NCI-H1930 (cell line): ENCODE measurements at places on chromosomes 2 and 18.
A peak's percentile ranks its signal among the peaks of the same experiment; 100 is the strongest.

DNA sequence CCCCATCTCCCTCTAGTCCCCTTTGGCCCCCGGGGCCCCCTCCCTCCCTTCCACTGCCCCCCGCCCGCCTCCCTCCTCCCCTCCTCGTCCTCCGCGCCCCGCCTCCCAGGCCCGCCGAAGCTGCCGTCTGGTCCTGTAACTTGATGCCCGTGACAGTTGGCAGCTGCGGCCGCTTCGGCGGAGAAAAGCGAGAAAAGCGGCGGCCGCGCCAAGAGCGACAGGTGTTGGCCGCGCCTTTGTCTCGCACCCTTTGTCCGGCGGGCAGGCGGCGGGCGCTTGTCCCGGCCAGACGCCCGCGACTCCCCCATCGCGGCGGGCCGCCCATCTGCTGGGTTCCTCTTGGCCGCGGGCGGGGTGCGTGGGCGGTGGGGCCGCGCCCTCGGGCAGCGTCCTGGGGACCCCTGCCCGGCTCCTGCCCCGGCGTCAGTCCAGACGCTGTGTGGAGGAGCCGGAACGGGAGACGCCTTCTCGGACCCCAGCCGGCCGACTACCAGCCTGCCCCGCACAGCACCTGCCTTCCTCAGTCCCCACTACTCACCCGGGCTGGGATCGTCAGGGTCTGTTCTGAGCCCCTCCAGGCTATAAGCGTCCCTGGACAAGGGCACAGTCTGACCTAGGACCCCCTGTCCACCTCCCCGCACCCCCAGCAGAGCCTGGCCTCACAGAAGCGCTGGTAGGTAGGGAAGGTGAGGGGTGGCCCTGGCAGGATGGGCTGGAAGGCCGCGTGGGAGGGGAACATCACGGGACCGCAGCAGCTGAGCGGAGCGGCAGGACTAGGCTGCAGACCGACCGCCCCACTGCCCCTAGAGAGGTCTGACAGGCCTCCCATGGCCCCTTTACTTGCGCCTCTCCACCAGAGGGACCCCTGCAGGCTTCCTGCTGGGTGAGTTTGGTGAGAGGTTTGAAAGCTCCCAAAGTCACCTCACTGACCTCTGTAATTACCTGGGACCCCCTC is 1.2 kb upstream of the HES6 start:
- DNase-seq: peak; percentile 91

DNA sequence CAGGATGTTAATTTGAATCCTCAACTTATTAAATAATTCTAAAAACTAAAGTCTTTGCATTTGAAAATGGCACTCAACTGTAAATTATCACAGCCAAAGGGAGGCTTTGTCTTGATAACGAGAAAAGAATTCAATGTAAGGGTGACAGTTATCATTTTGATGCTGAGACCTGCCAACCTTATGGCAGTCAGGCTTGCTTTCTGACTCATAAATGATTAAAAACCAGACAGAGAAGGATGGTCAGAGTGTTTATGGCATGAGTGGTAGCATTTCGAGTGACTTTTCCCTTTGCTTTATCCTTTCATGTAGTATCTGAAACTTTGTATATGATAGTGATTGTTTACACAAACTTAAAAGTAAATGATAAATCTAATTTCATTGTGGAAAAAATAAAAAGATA is 53.9 kb upstream of the EPC2 start:
- no peak for DNase-seq

DNA sequence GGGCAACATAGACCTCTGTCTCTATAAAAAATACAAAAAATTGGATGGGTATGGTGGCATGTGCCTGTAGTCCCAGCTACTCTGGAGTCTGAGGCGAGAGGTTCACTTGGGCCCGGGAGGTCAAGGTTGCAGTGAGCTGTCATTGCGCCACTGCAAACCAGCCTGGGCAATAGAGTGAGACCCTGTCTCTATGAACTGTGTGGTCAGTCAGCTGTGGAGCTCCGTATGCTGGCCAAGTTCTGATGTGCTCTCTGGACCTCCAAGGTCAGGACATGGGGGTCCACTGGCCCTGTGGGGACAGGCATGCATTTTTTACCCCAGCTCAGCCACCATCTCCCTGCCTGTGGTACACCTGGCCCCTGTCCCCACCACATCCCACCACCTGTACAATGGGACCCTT is 71.6 kb downstream of the TMEM131 start:
- no peak for DNase-seq

- peak; percentile 44 for DNase-seq
These were observed 797.7 kb downstream of the MBD2 start for GRCh38 chr18:53426666-53427184.

DNA sequence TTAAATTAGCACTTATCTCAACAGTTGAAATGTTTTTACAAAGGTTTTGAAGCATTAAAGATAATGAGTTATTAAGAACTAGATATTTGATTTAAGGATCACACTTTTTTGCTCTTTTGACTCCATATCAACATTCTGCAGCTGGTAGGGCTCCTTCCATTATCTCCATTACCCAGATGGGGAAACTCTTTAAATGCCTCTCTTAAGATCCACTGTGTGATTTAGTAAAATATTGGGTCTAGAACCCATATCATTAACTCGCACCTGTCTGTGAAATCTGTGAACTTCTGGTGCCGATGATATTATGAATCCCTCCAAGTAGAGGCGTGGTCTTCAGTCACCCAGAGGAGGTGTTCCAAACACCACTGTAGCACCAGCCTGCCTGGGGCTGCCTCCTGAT is 466.2 kb downstream of the TSN start:
- no peak for DNase-seq

DNA sequence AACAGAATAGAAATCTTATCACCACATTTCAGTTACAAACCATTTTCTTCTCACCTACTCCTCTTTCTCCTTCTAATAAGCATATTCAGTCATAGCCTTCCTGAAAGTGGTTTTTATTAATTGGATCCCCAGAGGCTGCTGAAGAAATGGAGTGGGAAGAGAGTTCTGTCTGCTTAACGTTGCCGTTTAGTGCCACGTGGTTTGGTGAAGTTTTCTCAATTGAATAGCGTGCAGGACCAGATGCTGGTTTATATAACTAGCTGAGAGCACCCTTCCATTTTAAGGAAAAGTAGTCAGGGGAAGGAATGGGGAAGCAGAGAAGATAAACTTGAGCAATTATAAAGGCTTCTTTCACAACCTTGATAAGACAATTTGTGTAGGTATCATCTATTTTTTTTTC is 318.7 kb downstream of the PTH2R start:
- DNase-seq: no peak

- DNase-seq: no peak
These were observed 17.7 kb downstream of the ST6GAL2 start for GRCh38 chr2:106868275-106868674.

DNA sequence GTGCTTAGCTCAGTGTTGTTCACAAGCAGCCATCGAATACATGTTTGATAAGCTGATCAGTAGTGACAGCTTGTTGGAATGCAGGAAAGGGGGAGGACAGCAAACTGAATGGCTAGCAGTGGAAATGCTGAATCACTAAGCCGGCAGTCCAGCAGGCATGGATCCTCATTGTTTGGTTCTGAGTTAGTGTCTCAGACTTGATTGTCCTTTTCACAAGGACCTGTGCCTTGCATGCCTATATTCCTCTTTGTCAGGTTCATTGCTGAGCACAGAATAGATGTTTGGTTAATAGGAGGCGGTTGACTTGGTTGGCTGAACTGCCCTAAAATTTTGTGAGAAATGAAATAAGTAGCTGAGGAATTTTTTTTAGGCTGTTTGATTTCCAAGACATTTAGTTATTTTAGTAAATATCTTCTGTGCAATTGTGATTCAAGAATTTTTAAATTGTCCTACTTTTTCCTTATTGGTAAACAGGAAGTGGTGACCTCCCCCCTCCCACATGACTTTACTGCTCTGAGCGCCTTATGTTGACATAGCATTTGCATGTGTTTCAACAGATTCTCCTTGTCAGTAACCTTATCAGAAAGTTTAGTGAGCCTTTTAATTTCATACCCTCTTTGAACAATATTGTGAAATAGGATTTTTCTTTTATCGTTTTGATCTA is 21.4 kb upstream of the STON1 start:
- no peak for DNase-seq

GRCh38 chr18:59823596-59824195 is 76.1 kb upstream of the PMAIP1 start:
- DNase-seq: peak; percentile 38

DNA sequence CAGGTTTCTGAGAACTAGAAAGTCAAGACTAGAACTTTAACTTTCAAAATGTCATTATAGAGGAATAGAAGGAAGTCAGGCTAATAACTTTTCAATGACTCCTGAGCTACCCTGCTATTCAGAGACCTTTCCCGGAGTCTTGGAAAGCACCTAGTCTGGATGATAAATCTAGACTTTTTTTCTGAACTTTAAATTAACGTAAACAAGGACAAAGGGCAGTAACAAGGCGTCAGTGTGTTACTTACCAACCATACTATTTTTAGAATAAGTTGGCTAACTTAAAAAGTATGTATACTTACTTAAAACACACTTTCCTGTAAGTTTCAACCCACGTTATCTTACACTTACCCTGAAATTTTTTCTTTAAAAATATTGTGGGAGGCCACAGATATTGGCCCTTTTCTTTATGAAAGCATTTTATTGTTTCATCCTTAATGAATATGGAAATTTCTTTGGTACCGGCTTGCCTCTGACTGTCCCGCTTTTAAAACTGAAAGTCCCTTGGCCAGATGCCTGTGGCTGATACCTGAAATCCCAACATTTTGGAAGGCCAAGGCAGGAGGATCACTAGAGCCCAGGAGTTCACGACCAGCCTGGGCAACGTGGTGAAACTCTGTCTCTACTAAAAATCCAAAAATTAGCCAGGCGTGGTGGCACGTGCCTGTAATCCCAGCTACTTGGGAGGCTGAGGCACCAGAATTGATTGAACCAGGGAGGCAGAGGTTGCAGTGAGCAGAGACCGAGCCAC is 9.7 kb downstream of the PMAIP1 start:
- DNase-seq: no peak

- DNase-seq: no peak
These were observed 78.2 kb upstream of the MGAT4A start for GRCh38 chr2:98809116-98809515.

GRCh38 chr2:15584767-15585469 is 6.8 kb upstream of the DDX1 start:
- no peak for DNase-seq

- DNase-seq: no peak
These were observed 65.2 kb upstream of the CRIM1 start for GRCh38 chr2:36290306-36290856.

GRCh38 chr18:22559414-22560274 is 141.9 kb upstream of the CTAGE1 start:
- DNase-seq: peak; percentile 31

- no peak for DNase-seq
These were observed 6.3 kb downstream of the RAB12 start for GRCh38 chr18:8615397-8616027.

DNA sequence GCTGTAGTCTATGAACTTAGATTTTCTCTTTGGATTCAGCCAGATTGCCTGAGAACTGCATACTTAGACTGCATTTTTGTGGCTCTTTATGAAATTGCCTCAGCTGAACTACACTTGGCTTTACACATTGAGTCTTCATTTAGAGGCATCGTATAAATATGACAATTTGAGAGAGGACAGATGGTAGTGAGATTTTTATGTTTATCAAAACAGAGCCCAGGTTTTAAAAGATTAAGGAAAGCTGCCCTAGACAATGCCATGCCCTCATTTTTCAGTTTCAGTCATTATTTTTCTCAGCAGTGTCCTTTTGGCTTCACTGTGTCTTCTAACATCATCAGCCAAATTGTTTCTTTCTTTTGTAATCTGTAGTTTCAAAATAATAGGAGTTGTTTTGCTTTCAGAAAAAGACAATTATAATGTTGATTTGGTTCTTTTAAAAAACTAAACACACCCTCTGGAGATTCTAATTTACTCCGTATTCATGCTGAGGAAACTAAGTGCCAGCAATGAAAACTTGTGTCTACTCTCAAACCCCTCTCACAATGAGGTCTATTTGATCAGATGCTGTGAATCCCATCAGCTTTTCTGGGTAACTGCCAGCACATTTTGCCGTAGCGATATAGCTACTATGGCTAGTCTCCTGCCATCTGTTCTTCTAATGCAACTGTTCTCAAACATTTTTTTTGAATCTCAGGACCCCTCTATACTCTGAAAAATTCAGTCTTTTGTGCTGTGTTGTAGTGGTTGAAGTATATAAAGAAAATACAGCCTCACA is 46.2 kb downstream of the TWSG1 start:
- DNase-seq: peak; percentile 96

DNA sequence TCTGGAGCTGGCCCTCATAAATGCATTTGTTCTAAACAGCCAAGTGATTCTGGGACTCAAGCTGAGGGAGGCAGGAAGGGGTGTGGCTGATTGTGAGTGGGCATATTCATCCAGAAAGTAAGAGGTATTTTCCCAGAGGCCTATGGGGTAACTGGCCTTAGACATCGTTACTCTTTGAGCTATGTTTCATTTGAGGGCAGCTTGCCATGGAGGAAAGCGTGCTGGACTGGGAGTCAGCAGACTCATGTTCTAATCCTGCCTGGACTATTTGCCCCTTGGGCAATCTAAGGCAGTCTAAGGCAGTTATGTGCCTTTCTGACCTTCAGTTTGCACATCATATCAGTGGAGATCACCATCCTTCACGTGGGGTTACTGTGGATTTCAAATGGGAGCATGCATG is 93.5 kb upstream of the SLC14A2 start:
- no peak for DNase-seq

DNA sequence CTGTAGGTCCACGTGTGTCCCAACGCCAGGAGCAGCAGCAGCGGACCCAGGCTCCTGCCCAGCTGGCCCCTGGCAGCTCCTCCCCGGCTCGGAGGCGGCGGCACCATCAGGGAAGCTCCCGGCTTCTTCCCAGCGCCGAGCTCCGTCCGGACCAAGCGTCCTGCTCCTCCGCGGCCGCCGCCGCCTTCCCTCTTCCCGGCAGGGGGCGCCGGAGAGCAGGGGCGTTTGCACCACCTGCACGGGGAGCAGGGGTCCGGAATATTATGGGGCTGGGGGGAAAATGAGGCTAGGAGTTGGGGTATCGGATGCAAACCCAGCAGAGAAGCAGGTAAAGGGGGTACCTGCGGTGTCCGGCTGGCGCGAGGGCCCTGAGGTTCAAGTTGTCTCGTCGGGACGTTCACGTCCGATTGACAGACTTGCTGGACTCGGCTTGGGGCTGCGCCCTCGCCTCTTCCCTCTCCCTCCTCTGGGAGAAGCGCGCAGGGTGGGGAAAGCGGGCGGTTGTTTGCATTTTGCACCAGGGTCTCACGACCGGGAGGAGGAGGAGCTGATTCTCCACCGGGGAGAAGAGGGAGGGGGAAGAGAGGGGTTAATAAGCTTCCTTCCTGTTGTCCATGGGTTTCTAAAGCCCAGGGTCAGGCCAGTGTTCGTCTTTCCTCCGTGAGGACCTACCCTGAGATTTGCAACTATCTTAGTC is at the start of gene CCBE1:
CCBE1 (minus strand) TSS at position 188 of the 697 bp plus-strand sequence.
- peak; percentile 54 for DNase-seq
